GM23338 (cell line): ENCODE measurements at places on chromosomes 1 and 21.

GRCh38 chr1:201383647-201384405 lies 6.3 kb upstream of the TNNT2 start:
- no peak for DNase-seq

GRCh38 chr1:152667648-152668047 lies 4.5 kb downstream of the LCE2D start:
- no peak for DNase-seq

DNA sequence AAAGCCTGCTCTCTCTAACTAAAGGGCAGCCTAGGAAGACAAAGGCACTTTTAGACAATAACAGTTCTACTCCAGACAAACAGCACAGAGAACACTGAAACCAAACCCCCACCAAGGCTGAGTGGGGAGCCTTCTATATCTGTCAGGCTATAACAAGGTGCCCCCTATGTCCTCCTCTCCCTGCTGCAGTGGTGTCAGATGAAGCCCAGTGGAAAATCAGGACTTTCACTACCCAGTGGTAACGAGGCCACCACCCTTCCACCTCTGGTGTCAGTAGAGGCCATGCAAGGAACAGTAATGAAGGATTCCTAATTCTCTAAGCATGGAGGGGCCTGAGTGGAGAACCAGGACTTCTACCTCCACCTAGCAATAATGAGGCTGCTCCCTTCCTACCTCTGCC lies 83.7 kb downstream of the ZSWIM5 start:
- no peak for DNase-seq

- no peak for DNase-seq
These were observed 9.0 kb downstream of the FAM20B start for GRCh38 chr1:179034720-179035119.

- DNase-seq, result no peak
These were observed 135.6 kb downstream of the ZZZ3 start for GRCh38 chr1:77546890-77547289.

- DNase-seq, result no peak
These were observed 38.7 kb downstream of the COL18A1 start for GRCh38 chr21:45443595-45444181.

GRCh38 chr1:182702826-182703524 lies 18.6 kb upstream of the RGS8 start:
- DNase-seq, result no peak
